ENCODE measurements at places on chromosomes 7 and 10.
A peak's percentile ranks its signal among the peaks of the same experiment; 100 is the strongest.

DNA sequence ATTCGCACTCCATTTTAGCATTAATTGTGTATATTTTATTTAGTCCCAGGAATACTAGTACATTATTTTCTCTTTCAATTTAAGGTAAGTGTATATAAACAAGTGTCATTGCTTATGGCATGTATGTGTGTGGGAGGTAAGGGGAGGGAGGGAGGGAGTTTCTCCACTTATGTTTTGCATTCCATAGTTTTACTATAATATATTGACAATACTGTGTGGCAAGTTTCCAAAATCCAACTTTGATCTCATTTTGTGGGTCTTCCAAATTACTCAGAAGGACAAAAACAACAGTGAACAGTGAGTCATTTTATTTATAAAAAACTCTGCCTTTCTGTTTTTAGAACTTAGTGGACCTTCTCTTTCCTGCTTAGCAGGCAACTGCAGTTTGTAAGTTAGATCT lies 102.3 kb upstream of the SEMA3E start:
- DNase-seq: no peak

- DNase-seq: no peak
These were observed 6.0 kb upstream of the GATA3 start for GRCh38 chr10:8048281-8049008.

- no peak for DNase-seq
These were observed 9.5 kb upstream of the IMPDH1 start for GRCh38 chr7:128419257-128419656.

DNA sequence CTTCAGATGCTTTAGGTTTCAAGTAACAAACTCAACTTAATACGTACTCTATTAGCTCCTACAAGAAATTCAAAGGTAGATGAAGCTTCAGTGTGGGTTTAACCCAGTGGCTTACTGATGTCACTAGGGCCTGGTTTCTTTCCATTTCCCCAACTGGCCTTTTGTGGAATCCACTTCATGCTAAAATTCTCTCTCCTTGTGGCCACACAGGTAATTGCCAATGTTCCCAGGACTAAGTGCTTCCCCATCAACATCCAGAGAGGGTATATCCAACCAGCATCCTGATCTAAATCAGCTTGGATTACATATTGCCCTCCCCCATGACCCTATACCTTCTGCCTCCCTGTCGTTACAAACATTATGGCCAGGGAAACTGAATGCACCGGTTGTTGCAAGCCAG lies 10.7 kb downstream of the FBXL13 start:
- no peak for DNase-seq

- peak; percentile 19 for DNase-seq
These were observed 175.6 kb downstream of the SKIDA1 start for GRCh38 chr10:21349912-21350286.

DNA sequence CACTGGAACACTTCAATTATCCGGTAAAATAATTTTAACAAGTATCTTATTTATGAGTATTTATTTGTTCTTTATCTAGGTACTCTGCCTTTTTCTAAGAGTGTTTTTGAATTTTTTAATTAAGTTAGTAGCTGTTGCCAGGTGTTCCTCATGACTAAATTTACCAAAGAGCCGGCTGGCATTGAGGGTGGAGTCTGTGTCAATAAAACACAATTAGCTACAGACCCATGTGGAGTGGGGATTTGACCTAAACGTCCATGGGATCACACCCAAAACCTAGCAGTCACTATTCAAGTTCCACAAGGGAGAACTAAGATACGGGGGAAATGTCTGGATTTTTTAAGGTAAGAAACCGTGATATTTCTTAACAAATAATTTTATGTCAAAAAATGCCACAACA lies 9.8 kb downstream of the SLC16A12 start:
- DNase-seq: no peak

- no peak for DNase-seq
These were observed 65.2 kb upstream of the FAM133B start for GRCh38 chr7:92655346-92655884.

GRCh38 chr10:126455766-126456405 lies 67.6 kb upstream of the ADAM12 start:
- no peak for DNase-seq

- DNase-seq: peak; percentile 17
These were observed 26.1 kb downstream of the RBM33 start for GRCh38 chr7:155670521-155670920.

DNA sequence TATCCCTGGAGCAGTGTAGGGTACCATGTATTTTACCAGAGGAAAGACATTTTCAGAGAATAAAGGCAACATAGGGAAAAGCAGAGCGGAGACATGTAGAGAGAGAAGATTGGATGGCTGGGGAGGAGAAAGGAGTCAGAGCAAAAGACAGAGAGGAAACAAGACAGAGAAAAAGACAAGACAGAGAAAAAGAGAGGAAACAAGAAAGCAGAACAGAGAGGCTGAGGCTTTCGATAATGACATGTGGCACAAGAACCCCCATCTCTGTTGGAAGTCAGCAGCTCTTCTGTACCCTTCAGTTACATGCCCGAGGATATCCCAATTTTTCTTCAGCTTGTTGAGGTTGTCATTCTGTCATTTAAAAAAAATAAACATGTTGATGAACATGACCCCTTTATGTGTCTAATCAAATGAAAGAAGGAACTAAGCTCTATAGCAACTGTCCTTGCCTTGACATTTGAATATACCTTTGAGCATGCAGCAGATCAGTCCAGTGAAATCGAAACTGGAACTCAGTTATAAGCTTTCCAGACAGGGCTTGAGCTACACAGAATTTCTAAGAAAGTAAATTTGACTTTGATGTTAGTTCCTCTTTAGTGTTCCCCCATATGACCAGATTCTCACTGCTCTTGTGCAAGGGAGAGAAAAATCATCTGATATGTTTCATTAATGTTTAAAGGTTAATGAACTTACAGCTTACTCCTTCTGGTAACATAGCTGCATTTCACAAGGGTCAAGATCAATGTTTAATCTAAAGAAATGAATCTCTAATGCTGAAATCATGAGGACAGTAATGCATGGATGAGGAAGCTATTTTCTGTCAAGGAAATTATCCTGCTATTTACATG lies 75.1 kb upstream of the SP4 start:
- no peak for DNase-seq

- no peak for DNase-seq
These were observed 47.2 kb upstream of the TMEM273 start for GRCh38 chr10:49235392-49235791.

DNA sequence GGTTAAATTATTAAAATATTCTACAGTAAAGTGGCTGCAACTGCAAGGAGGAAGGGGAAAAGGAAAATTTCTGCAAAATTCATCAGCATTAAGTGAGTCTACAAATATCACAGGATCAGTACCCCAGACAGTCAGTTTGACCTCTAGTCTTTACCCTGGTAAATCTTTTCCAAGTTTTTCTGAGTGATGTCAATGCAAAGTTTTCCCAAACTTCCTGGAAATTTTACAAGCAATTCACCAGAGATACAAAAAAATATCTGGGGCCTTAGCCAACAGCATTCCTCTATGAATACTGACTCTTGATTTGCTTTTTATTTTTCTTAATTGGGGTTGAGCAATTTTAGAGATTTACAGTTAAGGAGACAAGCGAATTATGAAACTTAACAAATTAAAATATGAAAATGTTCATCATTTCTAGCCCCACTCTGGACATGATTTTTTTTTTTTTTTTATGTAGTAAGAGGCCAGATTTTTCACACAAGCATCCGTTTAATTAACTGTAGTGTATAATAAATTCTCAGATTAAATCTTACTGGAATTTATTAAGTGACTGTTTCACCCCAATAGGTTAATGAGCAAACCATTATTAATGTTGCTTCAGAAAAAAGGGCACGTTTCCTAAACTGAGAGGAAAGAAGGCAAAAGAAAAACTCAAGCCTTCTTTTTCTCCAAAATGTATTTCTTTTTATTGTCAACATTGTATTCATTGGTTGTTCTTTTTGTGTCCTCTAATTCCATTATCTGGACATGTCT lies 539.5 kb upstream of the FZD8 start:
- DNase-seq: peak; percentile 83

DNA sequence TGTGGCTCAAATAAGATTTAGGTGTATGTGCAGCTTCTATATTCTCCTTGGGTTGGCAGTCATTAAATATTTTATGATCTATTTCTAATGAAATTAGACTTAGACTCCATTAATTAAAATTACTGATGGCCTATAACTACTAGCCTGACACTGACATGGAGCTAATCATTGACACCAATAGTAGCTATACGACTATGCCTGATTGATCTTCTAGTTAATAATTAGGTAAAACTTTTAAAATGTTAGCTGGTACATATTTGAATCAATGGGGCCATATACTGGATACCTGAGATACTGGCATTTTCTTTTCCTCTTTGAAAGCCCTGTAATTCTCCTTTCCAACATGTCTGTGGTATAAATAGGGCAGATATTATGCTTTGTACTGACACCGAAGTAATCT lies 14.4 kb downstream of the WEE2 start:
- no peak for DNase-seq

- peak; percentile 19 for DNase-seq
These were observed 177.6 kb downstream of the PPP1R17 start for GRCh38 chr7:31864646-31865045.

GRCh38 chr10:14146025-14146424 lies 184.7 kb downstream of the FRMD4A start:
- DNase-seq: peak; percentile 87

GRCh38 chr10:103685880-103686669 lies 169.3 kb downstream of the SH3PXD2A start:
- peak; percentile 74 for DNase-seq

DNA sequence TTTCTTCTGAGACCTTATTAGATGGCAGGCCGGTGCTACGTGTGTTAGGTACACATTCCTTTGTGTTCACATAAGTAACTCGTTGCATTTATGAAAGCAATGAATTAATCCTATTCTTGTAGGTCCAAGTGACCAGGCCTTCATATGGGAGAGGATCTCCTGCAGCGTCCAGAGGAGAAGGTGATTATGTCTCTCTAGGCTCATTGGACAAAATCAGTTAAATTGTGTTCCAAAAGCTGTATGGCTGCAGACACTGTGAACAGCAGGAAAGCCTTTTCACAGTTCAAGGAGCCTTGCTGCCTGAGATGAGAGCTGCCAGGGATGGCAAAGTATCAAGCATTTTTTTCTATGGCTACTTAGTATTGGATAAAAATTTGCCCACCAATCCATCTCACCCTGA lies 433.1 kb upstream of the FZD8 start:
- DNase-seq: no peak

DNA sequence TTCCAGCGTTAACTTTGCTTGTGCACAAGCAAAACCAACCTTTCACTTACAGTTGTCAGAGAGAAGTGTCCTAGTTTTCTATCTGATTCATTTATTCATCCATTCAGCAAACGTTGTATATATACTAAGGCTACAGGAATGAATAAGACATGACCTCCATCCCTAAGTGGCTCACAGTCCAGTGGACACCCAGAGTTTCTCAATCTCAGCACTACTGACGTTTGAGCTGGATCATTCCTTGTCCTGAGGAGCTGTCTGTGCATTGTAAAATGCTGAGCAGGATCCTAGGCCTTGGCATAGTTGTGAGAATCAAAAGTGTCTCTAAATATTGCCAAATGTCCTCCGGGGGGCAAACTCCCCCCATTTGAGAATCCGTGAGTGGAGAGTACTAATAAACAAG lies 166.7 kb upstream of the PRKCQ start:
- peak; percentile 27 for DNase-seq

- peak; percentile 5 for DNase-seq
These were observed 134.1 kb downstream of the SPAG6 start for GRCh38 chr10:22479419-22479818.

DNA sequence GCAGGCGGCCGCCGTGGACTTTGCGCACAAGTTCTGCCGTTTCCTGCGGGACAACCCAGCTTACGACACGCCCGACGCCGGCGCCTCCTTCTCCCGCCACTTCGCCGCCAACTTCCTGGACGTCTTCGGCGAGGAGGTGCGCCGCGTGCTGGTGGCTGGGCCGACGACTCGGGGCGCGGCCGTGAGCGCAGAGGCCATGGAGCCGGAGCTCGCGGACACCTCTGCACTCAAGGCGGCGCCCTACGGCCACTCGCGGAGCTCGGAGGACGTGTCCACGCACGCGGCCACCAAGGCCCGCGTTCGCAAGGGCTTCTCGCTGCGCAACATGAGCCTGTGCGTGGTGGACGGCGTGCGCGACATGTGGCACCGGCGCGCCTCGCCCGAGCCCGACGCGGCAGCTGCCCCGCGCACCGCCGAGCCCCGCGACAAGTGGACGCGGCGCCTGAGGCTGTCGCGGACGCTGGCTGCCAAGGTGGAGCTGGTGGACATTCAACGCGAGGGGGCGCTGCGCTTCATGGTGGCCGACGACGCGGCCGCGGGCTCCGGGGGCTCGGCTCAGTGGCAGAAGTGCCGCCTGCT lies 14.1 kb downstream of the SH2B2 start:
- no peak for DNase-seq

GRCh38 chr7:71988201-71988600 lies 423.9 kb downstream of the CALN1 start:
- no peak for DNase-seq

GRCh38 chr7:37320848-37321468 lies 127.7 kb downstream of the ELMO1 start:
- DNase-seq: no peak

DNA sequence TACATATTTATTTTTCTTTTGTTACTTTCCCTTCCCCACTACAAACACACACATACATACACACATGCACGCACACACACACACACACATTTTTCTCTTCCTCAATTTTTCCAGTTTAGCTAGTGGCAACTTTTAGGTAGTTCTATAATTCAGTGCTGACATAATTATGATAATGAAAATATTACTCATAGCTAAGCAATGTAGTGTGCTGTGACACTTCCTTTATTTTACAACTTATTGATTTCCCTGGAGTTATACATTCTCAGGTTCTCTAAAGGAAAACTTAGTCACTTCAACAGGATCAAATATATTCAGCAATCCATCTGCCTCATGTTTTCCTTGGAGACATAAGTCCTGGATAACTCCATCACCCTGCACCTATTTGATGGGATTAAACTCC lies 151.6 kb downstream of the CACNA2D1 start:
- peak; percentile 19 for DNase-seq

DNA sequence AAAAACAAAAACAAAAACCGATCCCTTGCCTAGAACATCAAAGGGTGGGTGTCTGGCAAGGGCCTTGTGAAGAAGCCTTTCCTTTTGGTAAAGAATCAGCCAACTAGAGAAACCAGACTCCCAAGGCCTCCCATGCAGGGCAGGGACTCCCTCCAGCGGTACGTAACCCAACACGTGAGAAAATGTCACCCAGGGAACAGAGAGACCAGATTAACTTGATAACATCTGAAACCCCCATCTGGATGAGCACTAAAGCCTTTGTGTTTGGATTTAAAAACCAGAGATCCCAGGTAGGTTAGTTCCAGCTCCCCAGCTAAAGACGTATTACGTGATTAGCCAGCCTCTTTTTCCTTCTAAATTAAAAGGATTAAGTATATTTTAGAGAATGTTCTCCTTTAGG lies 3.0 kb upstream of the HABP2 start:
- DNase-seq: no peak

DNA sequence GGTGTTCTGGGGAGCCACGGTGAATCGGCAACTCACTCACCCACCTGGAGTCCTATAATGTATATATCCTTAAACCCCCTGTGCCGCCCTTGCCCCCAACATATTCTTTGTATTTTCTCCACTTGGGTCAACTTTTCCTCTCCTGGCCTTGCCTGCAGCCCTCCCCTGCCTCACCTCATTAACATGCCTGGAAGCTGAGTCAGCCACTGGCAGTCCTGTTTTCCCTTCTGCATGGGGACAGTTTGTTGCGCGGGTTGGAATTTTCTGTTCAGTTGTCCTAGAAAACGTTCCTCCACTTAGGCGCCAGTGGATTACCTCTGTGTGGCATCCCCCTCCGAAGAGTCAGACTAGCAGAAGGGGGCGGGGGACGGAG lies 97.4 kb downstream of the C10orf105 start:
- peak; percentile 80 for DNase-seq

All from EH (cell line).